ENCODE measurements at places on chromosomes 4 and X. TPM values are rescaled to one million over a fixed set of nuclear protein-coding genes. Genes with fewer than 3 reads are reported as not detected.

FAM200B gene
- total RNA-seq = 25.4 TPM

PCSK1N gene
- total RNA-seq = 0.36 TPM

TRPC5OS gene
- total RNA-seq = not detected

LRPAP1 gene
- 75.5 TPM for total RNA-seq

FMR1NB gene
- total RNA-seq = 3.5 TPM

BEX1 gene
- not detected for total RNA-seq

FOXR2 gene
- 0.11 TPM for total RNA-seq

USP17L22 gene
- not detected for total RNA-seq

SLBP gene
- 128 TPM for total RNA-seq

KANTR gene
- total RNA-seq = 3.4 TPM

SNX12 gene
- total RNA-seq = 50.3 TPM

LRP2BP gene
- 0.42 TPM for total RNA-seq

L1CAM gene
- 0.86 TPM for total RNA-seq

BEX5 gene
- 1.3 TPM for total RNA-seq

CYSLTR1 gene
- not detected for total RNA-seq

SAGE1 gene
- total RNA-seq = 22.9 TPM

CXorf49 gene
- not detected for total RNA-seq

AREG gene
- total RNA-seq = 5.6 TPM
